ENCODE measurements at places on chromosomes 4 and X.

- no peak for DNase-seq
These were observed 35.8 kb downstream of the YIPF6 start for GRCh38 chrX:68534691-68535090.

DNA sequence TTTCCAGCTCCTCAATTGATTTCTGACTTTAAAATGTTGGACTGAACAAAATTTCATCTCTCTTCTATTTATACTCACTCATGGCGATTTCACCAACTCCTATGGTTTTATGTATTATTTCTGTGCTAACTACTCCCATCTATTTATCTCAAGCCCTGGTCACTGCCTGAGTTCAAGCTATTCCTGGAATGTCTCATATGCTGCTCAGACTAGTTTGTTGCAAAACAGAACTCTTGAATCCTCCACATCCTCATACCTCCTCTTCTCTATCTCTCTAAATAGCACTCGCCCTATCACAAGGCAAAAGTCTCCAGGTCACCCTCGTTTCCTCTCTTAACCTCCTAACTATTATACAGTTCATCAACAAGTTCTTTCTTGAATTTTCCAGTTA is 19.0 kb upstream of the DDX60 start:
- no peak for DNase-seq

- DNase-seq = no peak
These were observed 147.6 kb upstream of the TBC1D9 start for GRCh38 chr4:140903522-140904475.

- DNase-seq = no peak
These were observed 3.4 kb downstream of the SLC38A5 start for GRCh38 chrX:48466696-48467095.

- no peak for DNase-seq
These were observed 1450.6 kb upstream of the IGFBP7 start for GRCh38 chr4:58560736-58561135.

DNA sequence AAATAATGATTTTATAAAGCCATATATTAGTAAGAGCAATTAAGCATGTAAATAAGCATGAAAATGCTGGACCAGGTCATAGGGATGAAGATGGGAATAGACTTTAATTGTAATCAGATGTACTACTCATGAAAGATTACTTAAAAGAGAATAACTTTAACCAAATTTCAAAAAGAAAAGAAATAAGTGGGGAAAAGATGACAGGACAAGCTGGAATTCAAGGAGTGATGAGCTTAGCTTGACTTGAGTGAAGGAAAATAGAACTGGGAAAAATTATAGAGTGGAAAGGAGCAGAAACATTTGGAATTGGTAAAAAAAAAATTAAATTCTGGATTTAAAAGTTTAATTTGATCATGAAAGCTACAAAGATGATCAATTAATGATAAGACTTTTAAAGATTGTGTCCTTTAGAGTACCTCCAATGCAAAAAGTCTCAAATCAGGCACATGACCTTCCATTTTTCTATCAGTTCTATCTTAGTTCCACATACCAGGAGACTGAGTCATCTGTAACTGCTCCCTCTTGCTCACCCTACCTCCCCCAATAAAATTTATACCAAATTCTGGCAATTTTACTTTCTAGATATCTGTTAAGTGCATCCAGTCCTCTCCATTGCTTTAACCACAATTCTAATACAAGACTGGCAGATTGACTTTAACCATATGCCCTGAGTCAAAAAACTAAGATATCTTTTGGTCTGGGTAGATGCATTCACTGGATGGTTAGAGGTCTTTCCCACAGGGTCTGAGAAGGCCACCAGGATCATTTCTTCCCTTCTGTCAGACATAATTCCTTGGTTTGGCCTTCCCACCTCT is 56.4 kb upstream of the SLIT2 start:
- DNase-seq = no peak

DNA sequence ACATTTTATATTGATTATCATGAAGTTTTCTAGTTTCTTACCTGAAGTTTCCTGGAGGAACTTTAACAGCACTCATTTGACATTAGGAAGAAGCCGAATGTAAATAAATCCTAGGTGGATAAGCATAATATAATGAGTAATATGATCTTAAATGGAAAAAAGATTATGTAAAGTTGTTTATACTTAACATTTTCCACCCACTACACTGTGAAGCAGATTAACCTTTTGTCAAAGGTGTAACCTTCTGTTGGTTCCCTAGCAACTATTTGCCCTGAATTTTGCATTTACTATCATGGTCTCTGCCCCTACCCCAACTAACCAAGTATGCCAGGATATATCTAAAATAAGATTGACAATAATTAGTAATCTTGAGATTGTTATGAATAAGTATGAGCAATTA is at the start of gene UGT2A1:
Gene UGT2A1, minus strand, starts transcription at position 101 of the 400 bp plus-strand sequence. CDS start 5,603 bp downstream, outside the sequence.
- DNase-seq = no peak

DNA sequence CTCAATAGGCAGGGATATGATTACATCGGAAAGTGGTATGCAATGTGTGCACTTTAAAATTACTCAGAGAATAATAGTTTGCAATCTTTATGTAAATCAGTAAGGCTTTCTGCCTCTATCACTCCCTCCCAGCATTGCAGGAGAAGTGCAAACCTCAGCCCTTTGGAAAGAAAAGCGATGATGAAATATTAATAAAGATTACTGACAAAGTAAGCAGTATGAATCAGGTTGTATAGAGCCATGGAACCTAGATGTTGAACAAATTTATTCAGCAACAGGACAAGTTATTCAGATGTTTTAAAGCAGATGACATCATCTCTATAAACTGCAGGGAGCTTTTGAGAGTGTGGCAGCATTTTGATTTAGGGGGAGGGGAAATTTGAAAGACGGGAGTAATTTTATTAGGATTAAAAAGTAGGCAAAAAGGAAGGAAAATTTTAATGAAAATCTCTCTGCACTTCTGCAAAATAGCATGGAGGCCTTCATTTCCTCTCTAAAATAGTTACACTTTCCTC is 631.7 kb upstream of the GRIA3 start:
- DNase-seq = no peak

- no peak for DNase-seq
These were observed 72.9 kb upstream of the FABP2 start for GRCh38 chr4:119394826-119395225.

DNA sequence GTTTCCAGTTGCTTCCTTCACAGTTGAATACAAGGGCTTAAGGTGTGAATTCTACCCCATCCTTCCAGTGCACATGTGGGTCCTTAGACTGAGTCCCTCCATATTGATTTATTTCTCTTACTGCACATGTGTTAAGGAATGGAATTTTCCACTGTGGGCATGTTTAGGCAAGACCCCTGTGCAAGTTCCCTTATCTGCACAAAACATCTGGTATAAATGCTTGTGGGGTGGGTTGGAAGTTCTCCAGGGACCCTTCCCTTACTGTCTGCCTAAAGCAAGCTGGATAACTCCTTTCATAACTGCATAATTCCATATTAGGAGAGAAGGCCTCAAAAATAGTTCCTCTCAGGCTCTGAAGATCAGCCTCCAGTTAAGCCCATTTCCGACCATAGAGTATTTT is 570.9 kb downstream of the ADGRL3 start:
- no peak for DNase-seq

GRCh38 chr4:127140306-127140705 is 492.5 kb upstream of the INTU start:
- DNase-seq = no peak

DNA sequence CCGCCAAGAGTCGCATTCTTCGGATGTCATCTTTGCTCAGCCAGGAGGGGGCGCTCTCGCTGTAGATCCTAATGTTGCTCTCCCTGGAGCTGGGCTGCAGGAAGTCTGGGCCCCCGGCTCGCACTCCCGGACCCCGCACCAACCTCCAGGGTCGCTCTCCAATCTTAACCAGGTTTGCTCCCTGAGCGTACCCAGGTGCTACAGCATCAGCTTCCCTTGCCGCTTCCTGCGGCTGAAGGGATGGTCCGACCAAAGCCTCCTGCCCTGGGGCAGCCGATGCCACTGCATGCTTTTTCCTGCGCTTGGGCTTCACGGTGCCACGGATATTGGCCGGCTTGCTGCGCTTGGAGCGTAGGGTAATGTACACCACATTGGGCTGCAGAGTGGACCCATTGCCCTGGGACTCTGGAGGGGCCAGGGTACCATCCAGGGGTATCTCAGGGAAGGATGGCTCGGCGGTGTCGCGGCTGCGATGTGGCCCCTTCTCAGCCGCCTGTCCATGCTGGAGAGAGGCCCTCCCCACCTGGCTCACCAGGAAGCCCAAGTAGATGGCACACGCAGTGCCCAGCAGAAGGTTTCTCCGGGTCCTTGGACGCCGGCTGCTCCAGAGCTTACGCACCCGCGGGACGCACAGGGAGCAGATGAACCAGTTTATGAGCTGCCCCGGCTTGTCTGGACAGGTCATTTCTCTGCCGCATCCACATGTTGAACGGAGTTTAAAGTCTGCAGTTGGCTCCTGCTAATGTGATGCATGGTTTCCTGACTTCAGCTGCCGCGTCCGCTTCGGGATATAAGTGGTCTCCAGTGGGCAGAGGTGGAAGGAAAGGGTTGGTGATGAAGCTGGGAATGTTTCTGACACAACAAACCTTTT is 1.9 kb downstream of the GASK1B start:
- no peak for DNase-seq

DNA sequence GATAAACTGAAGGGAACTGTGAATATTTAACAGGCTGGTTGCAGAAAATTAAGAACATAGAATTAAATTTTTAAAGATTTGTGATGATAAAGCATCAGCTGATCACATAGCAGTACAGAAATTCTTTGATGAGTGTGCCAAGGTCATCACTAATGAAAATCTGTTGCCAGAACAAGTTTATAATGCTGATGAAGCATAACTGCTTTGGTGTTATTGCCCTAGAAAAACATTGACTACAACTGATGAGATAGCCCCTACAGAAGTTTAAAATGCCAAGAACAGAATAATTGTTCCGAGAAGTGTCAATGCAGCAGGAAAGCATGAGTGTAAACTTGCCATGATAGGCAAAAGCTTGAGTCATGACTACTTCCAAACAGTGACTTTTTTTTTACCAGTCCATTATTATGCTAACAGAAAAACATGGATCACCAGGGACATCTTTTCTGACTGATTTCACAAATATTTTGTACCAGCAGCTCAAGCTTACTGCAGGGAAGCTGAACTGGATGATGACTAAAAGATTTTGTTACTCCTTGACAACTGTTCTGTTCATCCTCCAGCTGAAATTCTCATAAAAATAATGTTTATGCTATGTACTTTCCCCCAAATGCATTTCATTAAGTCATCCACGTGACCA is 1136.6 kb downstream of the FAT4 start:
- DNase-seq = no peak

DNA sequence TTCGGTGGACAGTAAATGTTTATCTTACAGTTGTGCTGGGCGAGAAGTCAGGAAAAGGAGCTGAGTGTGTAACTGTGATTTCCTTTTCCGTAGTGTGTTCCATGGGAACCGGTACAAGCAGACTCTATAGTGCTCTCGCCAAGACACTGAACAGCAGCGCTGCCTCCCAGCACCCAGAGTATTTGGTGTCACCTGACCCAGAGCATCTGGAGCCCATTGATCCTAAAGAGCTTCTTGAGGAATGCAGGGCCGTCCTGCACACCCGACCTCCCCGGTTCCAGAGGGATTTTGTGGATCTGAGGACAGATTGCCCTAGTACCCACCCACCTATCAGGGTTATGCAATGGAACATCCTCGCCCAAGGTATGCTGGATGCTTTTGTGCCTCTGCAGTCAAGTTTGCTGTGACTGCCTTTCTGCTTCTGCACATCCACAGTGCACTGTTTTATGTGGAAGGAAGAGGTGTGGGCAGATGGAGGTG is 27.4 kb downstream of the NOCT start:
- DNase-seq = no peak

DNA sequence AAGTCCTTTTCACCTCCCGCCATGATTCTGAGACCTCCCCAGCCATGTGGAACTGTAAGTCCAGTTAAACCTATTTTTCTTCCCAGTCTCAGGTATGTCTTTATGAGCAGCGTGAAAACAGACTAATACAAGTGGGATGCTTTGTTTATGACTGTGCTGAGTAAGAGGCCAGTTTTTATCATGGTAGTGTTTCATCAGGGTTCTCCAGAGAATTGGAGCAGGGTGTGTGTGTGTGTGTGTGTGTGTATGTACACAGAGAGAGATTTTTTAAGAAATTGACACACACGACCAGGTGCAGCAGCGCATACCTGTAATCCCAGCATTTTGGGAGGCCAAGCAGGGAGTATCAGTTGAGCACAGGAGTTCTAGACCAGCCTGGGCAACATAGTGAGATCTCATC is 34.6 kb upstream of the SLC2A9 start:
- no peak for DNase-seq

DNA sequence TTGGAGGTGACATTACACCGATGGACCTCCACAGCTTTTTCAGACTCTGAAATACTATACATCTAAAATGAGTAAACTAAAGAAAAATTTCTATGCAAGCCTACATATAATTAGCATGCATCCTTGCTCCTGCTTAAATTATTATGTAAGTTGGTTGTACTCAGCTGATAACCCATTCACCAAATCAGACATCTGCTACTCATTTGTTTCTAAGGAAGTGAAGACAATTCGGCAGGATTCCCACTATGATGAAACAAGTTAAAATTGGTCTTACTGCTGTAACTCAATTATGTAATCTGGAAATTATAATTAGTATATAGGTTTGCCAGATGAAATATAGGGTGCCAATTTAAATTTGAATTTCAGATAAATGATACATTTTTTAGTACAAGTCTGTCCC is 59.5 kb upstream of the FGF13 start:
- no peak for DNase-seq

DNA sequence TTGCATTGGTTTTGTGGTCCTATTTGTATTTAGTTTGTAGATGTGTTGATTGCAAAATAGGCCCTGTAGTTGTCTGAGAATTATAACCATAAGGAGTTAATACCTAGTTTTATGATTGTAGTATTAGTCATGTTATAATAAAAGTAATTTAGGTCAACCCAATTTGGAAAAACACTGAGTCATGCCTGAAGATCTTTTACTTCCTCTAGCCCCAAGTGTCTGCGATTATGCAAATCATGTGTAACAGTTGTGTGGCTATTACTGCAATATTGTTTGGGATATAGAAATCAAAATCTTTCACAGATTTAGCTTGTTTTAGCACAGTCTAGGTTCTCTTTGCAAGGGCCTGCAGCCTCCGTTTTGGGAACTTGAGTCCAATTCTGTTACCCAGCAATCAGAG is 12.6 kb downstream of the SRD5A3 start:
- DNase-seq = no peak

GRCh38 chr4:70721747-70722146 is at the start of gene RUFY3:
RUFY3 (plus strand) TSS chr4:70721964; CDS start chr4:70722574, 610 bp downstream.
- DNase-seq = no peak

- no peak for DNase-seq
These were observed at the start of gene POU4F2 for GRCh38 chr4:146638786-146639505. POU4F2 (plus strand) TSS chr4:146638893; CDS start chr4:146639141, 248 bp downstream.

- no peak for DNase-seq
These were observed 37.4 kb downstream of the GPC3 start for GRCh38 chrX:133947996-133948395.

- no peak for DNase-seq
These were observed 258.1 kb downstream of the GABRG1 start for GRCh38 chr4:45865781-45866180.

- no peak for DNase-seq
These were observed 6.8 kb downstream of the PPARGC1A start for GRCh38 chr4:23882976-23883531.

Measured in effector CD4-positive, alpha-beta T cell (primary cell).